Activated gamma-delta T cell treated with Interleukin-2 at 50 U/mL for 16 hours (primary cell): ENCODE measurements at places on chromosomes 2 and 18.

- no peak for DNase-seq
Measured at GRCh38 chr2:113192459-113193100, 18.8 kb downstream of the PSD4 start.

- no peak for DNase-seq
Measured at GRCh38 chr2:9282128-9283112, 75.8 kb downstream of the ASAP2 start.

- no peak for DNase-seq
Measured at GRCh38 chr18:4333043-4333442, 122.1 kb downstream of the DLGAP1 start.

GRCh38 chr2:120867290-120868241 lies 131.9 kb downstream of the GLI2 start:
- DNase-seq = no peak

DNA sequence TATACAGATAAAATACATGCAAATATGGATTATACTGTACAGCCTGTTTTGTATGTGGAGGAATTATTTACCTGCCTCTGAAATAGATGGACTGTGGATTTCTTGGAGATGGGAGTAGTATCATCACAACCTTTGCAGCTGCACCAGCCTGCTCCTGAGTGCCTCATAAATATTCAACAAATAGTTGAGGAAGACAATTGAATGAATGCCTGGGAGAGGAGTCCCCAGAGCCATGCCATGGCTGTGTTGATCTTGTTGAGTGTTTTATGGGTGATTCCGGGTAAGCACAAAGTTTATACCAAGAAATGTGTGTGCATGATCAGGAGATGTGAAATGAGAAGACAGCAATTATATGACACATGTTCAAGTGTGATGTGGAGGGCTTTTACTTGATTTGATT lies 225.0 kb downstream of the FHOD3 start:
- no peak for DNase-seq

DNA sequence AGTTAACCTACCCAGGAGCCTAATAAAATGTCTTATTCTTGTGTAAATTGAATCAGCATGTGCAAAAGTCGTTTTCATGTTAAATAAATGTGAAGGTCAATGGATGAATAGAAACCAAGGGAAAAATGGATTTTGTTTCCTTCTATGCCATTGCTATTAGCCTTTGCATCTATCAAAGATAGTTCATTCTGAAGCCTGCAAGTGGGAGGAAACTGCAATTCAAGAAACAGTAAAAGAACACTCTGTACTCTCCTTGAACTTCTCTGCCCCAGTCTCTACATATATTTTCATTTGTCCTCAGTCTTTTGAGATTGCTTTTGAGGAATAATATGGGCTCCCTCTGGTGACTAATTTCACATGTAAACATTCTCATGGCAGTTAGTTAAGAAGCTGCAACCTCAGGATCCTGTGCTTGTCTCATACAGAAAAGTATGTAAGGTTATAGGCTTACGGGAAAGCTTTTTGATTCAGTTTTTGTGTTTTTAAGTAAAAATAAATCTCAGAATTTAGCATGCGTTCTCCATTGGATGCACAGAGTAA lies 1590.0 kb upstream of the LRRTM1 start:
- DNase-seq = no peak

GRCh38 chr2:42796427-42797248 lies 4.3 kb upstream of the HAAO start:
- DNase-seq = no peak

DNA sequence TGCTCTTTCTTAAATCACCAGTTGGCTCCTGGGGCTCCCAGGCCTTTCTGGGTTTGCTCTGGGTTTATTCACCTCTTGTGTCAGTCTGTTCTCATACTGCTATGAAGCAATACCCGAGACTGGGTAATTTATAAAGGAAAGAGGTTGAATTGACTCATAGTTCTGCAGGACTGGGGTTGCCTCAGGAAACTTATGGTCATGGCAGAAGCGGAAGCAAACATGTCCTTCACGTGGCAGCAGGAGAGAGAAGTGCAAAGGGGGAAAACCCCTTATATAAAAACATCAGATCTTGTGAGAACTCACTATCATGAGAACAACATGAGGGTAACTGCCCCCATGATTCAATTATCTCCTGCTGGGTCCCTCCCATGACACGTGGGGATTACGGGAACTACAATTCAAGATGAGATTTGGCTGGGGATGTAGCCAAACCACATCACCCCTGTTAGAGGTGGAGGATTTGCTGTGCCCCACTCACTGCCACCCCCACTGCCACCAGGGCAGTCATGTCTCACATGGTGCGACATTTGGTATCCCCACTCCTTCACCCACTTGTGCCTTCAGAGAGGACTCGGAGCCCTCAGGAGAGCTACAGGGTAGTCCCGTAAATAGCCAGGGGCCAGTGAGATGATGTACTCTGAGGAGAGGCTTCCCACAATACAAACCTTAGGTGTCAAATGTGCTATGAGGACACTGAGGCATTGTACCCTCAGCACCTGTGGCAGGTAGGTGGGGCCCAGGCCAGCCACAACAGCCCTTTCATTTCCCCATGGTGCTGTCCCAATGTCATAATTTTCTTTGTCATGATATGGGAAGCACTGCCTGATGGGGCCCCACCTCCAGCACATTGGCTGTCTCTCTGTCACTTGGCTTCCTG lies 35.7 kb downstream of the CDC42EP3 start:
- DNase-seq = peak; percentile 67

GRCh38 chr2:8235419-8235818 lies 446.4 kb upstream of the ID2 start:
- no peak for DNase-seq

GRCh38 chr2:143158551-143159485 lies 29.6 kb downstream of the ARHGAP15 start:
- no peak for DNase-seq

DNA sequence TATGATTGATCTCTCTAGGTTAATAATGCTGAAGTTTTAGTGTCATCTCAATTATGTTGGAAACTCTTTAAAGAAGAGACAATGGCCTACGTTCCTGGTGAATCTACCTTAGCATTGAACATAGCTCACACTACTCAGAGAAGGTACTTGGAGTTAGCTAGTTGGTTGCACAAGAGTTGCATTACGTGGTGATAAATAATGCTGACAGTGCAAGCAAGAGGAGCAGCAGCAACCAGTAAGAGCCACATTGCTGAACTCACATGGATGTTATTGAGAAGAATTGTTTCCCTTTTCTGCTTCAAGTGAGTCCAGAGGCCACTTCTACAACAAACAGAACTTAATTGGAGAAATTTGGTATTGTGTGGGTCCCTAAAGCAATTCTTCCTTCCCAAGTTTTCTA lies 737.1 kb downstream of the TDRD15 start:
- DNase-seq = no peak

DNA sequence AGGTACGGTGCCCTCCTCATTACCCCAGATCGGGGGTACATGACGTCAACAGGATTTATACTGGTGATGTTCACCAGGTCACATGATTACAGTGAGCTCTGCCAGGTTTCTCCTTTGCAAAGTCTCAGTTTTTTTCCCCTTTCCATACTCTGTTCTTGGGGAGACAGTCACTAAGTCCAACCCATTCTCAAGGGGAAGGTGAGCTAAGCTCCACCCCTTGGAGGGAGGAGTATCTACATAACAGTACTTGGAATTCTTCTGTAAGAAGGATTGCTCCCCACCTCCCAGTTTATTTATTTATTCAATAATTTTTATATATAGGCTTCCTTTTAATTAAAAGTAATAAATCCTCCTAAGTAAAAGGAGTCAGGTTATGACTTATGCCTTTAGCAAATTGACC lies 34.1 kb upstream of the SOS1 start:
- DNase-seq = no peak

- no peak for DNase-seq
Measured at GRCh38 chr2:209609531-209609930, 162.1 kb upstream of the UNC80 start.

DNA sequence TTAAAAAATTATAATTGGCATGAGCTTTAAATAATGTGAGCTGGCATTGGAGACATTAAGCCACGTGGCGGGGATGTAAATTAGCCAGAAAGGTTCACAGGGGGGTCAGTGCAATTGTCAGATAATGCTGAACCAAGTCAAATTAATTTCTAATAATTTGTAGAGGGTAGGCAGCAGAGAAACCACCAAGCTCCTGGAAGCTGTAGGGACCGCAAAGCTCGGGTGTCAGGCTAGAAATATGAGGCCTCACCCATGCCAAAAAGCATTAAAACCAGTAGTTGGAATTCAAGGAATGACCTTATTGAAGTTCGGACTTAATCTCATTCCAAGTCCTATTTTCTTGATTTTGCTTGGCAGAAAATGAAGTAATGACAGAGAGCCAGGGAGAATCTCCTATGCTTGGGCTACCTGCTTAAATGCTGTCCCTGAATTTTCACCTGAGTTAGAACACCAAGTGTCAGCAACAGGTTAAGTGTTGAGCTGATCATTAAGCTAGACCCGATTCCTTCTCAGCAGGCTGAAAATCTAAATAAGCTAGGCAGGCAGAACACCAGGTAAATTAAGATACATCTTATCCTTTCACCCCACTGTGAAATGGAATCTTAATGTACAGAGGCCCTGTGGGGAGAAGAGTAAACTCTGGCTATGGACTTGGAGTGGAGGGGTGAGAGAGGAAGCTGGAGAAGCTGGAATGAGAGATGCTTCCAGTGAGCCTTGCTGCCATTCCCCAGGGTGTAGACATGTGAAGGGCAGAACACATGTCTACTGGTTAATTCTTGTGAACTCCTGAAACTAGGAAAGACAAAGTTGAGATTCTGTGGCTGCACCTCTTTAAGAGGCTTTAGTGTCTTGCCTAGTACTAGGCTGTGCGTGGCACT lies 520.0 kb downstream of the SLC4A3 start:
- DNase-seq = no peak

DNA sequence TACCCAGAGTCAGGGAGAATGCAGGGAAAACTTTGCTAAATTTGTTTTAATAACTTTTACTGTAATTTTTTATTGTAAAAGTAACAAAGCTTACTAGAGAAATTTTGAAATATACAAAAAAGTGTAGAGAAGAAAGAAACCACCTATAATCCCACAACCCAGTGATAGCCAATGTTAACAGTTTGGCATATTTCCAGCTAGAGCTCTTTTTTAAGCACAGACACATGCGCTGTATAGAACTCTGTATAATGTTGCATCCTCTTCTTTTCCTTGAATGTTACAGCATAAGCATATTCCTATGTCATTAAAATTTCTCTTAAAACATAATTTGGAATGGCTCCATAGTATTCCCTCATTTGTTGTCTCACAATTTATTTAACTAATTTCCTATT lies 37.4 kb upstream of the EPAS1 start:
- DNase-seq = no peak

DNA sequence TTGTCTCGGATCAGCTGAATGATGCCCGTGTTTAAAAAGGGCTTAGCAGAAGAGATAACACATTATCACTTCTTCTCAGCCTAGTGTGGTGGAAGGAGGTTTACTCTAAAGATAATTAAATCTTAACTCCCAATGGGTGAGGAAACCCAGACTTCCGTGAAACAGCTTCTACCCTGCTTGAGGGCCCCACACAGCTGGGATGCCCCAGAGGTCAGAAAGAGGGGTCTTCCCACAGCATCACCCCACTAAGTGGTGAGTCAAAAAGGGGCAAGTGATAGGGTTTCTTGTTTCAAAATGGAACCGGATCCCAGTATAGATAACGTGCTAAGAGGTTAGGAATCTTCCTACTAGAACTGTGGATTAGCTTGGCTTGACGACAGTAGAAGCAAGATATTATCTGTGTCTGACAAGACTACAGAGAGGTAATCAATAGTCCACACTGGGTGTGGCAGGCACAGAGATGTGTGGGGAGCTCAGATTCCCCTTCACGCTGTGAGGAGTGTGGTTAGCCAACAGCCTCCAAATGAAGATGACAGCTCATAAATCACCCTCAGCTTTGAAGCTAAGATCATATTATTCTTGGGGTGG lies 129.6 kb upstream of the COPS8 start:
- DNase-seq = no peak

GRCh38 chr18:78860117-78860516 lies 119.5 kb upstream of the SALL3 start:
- DNase-seq = no peak

DNA sequence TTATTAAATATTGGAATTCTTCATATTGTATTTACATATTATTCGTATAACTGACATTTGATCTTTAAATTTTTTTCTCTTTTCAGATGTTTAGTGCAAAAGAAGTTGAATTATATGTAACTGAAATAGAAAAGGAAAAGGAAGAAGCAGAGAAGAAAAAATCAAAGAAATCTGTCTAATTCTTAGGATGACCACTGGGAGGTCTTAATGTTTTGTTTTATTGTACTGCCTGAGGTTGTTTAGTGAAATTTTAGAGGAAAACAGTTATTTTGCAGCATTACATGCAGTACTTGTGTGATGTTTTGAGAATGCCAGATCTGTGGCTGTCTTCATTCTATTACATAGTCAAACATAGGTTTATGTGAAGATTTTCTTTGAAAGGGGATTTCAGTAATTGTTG lies 34.0 kb upstream of the TAF4B start:
- DNase-seq = no peak

- DNase-seq = no peak
Measured at GRCh38 chr2:57698935-57699449, 347.6 kb upstream of the VRK2 start.

DNA sequence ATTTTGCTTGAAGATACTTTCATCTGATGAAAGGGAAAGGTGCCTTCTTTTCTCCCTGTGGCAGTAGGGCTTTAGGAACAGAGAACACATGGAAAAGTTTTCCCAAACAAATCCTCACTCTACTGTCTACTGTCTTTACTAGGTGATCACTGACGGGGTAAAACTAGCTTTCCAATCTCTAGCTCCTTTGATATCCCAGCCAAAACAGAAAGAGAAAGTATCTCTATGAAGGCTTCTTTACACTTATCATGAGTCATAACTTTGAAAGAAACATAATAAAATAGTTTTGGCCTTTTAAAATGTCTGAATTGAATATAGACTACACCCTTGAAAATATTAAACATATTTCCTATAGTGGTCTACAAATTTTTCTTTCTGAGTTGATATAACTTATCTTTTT lies 214.5 kb downstream of the DSEL start:
- no peak for DNase-seq

DNA sequence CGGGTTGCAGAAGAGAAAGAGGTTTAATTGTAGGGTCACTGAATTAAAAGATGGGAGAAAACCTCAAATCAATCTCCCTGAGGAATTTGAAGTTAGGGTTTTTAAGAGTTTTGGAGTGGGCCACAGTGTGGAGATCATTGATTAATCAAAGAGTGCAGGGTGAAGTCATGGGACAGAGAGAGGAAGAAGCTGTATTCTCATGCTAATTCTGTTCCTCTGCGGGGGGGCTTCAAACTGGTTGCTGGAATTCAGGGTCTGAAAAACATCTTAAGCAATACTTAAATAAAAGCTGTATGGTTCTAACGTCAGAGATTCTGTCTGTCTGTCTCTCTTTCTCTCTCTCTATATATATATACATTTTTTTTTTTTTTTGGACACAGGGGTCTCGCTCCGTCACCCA lies 169.8 kb upstream of the SPATS2L start:
- no peak for DNase-seq
